ENCODE measurements at places on chromosomes 1 and 21.

- DNase-seq: no peak
Observed at GRCh38 chr21:44390886-44391285, 37.5 kb downstream of the TRPM2 start.

- DNase-seq: no peak
Observed at GRCh38 chr1:18417316-18418269, 63.1 kb upstream of the KLHDC7A start.

DNA sequence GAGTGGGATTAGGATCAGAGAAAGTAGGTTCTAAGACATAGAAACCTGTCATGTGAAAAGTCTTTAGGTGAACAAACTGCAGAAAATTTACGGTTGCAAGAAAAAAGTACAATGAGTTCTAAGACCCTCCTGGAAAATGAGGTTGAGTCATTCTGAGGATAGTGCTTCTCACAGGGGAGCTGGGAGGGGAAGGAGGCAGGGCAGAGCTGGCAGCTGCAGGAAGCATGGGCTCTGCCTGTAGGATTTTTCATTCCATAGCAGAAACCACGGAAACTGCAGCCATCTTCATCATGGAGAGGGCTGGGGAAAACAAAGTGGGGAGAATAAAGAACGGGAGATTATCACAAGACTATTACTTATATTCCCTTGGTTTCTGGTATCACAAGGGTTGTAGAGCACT is 25.8 kb upstream of the THEM4 start:
- DNase-seq: no peak

DNA sequence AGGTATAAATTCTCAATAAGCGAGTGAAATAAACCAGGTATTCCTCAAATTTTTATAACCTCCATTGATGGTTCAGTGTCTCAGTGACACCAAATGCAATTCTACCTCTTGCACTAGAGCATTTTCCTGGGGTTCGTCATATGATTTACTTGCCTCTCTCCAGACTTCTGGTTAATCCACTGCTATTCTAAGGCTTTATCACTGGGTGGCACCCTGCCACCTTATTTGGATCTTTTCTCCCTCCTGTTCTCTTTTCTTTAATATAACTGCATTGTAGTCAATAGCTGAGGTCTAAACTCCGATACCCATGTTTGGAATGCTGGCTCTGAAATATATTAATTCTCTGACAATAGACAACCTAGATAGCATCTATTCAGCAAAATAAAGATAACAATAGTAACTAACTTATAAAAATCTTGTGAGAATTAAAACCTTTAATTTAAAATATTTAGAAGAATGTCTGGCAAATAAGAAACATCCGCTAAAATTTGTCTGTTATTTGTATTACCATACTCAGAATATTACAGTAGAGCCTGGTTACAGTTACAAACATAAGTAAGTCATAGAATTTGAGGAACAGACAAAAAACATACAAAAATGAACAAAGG is 436.4 kb downstream of the PLA2G4A start:
- DNase-seq: no peak

DNA sequence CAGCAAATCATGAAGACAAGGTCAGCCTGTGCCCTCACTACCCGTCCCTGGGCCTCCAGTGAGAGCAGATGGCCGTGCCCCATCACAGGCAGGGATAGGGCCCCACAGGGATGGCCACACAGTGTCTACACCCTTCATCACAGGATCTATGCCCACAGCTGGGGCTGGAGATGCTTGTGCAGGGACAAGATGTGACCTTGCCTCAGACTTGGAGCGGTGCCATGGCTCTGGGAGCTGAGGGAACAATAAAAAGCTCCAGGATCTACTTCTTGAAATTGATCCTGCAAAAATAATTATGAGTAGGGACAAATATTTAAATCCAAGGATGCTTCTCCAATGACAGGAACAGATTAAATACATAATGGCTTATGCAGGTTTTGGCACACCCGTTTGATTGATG is 25.4 kb upstream of the TCEA3 start:
- peak; percentile 60 for DNase-seq

- DNase-seq: no peak
Observed at GRCh38 chr21:21003701-21004100, 5.5 kb downstream of the NCAM2 start.

GRCh38 chr1:119632103-119632490 is 16.0 kb downstream of the ZNF697 start:
- DNase-seq: no peak

DNA sequence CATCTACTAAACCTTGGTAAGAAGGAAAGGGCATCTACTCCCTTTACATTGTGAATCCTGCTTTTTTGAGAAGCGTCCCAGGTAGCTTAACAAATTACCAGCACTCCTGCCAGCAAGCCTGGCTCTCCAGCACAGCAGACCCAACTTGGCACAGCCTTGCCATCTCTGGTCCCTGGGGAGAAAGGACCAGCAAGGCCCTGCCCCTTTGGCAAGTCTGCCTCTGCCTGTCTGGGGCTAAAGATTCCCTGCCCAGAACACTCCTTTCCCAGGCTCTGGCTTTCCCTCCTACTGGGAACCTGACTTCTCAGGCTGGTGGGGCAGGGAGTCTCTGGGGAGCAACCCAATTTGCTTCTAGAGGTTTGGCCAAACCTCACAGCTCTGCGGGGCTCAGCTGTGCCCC is 68.5 kb downstream of the ATP2B4 start:
- no peak for DNase-seq

DNA sequence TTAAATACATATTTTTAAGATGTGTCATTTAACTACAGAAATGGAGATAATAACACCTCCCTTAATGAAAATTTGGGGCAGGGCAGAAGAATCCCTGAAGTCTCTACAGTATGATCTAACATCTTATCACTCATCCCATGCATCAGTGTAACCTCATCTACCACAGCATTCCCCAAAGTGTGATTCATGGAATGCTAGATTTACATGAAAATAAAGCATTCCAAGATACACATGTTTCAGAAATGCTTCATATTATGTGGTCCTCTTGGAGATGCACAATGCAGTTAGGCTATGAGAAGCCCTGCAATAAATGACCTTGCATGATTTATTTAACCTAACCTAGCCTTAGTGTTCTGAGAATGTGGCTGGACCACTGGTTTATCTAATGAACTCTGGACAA is 166.9 kb upstream of the SYT6 start:
- no peak for DNase-seq

DNA sequence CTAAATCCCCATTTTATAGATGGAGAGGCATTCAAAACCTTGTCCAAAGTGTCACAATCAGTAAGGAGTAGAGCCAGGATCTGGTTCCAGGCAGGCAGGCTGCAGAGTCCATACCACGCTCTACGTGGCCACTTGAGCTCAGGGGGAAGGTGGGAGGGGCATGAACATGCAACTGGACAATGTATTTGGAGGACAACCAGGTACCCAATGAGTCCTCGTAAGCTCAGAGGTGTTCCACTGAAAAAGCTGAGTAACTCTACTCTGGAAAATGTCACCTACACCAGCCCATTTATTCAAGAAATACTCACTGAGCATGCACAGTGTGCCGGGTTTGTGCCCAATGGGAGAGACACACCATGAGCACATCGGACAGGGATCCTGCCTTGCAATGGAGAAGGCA is 11.2 kb upstream of the GUCA2B start:
- no peak for DNase-seq

GRCh38 chr1:39110325-39110851 is 84.2 kb downstream of the NDUFS5 start:
- no peak for DNase-seq

DNA sequence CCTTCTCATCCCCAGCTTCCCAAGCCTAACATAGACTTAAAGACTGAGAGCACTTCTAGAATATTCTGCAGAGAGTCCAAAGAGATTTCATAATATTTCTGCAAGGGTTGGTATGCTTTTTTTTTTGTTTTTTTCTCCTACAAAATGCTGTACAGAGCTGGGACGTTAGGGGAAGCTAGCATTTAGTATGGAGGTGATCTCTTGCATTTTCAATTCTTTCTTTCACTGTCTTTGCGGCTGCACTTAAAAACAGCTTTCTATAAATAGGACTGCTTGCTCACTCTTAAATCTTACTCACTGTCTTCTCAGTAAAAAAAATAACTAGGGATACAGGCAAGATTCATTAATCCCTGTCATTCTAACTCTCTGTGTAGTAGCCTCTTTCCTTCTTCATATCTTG is 7.4 kb downstream of the DSCAM start:
- DNase-seq: no peak

GRCh38 chr1:81121306-81121705 is 679.4 kb upstream of the ADGRL2 start:
- DNase-seq: no peak

DNA sequence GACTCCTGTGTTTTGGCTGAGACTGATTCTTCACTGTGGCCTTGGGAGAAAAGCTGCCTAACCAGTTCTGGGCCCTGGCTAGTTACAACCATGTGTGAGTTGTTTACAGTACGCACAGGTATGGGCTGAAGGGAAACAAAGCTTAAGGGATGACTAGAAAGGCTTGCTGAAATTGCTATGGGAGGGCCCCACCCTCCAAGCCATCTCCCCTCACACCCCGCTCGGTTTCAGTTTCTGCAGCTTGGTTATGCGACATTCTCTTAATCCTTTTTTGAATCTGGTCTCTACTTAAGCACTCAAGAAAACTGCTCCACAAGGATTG is 43.1 kb downstream of the PBX1 start:
- peak; percentile 81 for DNase-seq

DNA sequence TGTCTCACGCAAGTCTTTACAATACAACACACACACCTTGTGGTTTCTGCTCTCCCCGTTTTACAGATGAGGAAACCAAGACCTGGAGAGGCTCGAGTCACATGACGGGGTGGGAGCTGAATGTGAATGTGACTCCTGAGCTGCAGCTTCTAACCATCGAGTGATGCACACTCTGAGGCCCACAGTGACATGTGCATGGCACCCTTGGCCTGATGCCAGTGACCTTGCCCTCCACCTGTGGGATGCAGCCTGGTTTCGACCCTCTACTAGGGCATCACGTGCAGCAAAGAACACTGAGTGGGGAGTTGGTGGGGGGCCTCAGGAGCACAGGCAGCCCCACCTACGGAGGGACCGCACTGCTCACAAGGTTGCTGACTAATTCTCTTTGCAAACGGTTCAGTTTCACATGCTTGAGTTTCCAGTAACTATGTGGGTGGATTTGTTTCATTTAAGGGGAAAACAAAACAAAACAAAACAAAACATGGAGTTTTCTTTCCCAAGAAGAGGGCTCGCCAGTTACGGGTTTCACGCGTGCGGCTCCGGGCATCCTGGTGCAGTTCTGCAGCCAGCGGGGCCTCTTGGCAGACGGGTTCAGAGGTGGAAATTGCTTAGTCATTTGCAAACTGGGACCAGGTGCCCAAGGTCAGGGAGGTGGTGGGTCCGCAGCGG is 22.9 kb downstream of the SPSB1 start:
- DNase-seq: no peak

- DNase-seq: no peak
Observed at GRCh38 chr1:13751458-13751871, 51.5 kb downstream of the PRDM2 start.

DNA sequence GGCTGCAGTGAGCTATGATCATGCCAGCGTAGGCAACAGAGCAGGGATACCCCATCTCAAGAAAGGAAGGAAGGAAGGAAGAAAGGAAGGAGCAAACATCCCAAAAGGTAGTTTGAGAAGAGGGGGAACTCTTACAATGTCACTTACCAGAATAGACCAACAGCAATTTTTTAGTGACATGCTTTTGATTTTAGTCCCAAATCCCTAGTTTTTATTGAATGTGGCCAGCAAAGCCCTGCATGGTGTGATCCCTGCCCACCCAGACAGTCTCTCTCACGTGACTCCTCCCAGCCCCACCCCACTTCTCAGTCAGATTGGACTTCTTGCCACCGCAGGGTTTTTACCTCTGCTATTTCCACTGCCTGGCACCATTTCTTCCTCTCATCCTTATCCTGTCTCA is 39.8 kb upstream of the HNRNPU start:
- DNase-seq: no peak

DNA sequence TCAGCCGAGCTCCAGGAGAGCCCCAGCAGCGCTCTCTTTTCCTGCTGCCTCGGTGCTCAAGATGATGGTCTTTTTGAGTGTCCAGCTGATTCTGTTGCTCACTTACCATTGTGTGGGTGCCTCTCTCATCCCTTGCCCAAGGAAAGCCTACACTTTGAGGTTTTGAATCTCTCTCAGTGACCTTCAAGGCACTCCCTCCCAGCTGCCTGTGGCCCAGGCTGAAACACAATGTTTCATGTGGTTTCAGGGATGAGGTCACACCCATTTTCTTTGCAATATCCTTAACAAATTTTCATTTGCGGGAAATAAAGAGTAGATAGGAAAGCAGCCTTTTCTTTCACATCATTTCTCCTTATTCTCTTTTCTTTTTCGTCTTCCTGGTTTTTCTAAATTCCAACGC is 12.6 kb upstream of the MRPS14 start:
- DNase-seq: no peak

GRCh38 chr1:89516055-89516454 is 8.6 kb upstream of the LRRC8B start:
- no peak for DNase-seq

DNA sequence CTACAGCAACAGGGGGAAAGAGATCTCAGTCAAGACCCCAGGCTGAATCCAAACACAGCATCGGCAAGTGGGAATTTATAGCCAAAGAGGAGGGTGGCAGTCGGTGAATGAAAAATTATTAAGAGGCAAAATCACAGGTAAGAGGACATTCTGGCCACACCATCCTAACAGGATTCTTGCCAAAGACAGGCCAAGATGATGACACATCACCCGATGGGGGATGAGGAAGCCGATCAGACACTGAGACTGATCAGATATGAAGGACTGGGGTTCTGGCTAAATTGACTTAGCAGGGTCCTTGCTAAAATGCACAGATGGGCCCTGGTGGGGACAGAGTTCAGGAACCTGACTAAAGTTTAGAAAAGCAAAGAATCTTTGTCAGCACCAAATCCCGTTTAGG is 402.2 kb downstream of the SMYD3 start:
- no peak for DNase-seq

GRCh38 chr1:230898748-230899147 is 30.4 kb upstream of the C1orf198 start:
- DNase-seq: no peak

GRCh38 chr21:15895142-15896106 is 165.6 kb downstream of the USP25 start:
- DNase-seq: no peak

DNA sequence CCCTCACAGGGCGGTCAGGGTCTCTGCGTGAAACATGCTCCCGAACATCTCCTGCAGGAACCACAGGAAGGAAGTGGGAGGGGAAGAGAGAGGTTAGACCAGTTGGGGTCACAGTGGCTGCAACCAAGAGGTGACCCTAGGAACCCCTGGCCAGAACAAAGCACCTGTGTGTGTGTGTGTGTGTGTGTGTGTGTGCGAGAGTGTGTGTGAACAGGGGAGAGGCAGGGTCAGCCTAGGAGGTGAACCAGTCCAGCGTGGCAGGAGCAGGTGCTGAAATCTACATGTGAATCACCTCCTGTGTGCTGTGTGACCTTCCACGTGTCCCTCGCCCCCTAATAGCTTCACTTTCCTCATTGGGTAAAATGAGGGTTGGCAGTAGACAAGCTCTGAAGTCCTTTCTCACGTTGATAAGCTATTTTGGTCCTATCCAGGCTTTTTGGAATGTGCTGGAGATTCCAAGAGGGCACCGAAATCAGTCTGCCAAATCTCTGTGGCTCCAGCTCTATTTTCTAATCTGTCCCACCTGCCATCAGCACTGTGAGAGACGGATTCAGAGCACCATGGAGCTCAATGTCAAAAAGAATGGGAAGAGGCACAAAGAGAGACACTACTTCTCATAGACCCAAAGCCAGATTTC is 27.8 kb downstream of the SLC26A9 start:
- no peak for DNase-seq

All from upper lobe of left lung (tissue), 6 donors.